ENCODE measurements at places on chromosomes 6 and 20. TPM values are rescaled to one million over a fixed set of nuclear protein-coding genes. Genes with fewer than 3 reads are reported as not detected.

Gene CCN2
- 46.6 TPM for total RNA-seq

Gene SUMO4
- total RNA-seq: 0.34 TPM

Gene OPRL1
- 1.2 TPM for total RNA-seq

DNA sequence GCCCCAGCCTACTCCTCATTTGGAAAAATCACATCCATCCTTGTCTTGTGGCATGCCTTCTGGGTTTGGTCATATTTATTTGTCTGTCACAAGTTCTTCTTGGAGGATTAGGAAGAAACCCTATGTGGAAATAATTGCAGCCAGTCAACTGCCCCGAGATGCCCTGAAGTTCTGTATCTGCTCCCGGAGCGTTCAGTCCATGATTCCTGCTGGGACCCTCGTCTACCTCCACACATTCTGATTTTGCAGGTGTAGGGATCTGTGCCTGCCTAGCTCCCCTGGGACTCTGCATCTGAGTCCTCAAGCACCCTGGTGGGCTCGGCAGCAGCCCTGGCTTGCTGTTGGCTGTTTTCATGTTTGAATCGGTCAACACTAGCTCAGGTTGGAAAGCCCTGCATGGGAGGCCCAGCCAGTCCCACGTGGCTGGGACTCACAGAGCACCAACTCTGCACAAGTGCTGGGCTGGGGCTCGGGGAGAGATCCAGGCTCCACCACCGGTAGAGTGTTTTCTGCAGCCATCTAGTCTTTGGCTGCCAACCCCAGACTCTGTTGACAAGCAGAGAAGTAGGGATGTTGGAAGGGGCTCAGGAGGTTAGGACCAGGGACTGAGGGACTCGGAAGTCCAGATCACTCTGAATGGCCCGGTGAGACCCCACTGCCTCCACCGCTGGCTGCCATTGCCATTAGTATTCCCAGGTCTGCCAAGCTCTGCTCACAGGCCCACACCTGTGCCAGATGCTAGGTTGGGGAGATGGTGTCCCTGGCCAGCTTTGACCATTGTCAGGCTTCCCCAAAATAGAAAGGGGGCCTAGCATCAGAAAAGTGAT is 183.5 kb upstream of the CST7 start:
- DNase-seq: no peak

DNA sequence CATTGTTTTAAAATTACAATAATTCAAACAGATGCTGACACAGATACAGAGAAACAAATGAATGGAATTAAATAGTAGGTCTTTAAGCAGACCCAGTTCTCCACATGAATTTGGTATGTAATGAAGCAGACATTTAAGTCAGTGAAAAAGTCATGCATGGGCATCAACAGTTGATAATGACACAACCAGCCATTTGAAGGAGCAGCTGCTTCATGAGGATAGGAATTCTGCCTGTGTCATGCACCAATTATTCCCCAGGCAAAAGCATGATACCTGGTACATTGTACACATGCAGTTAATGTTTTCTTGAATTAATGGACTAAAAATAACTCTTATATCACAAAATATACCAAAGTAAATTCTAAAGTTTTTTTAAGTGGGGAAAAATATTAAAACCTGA is 11.2 kb upstream of the HEY2 start:
- DNase-seq: no peak

- DNase-seq: no peak
Observed at GRCh38 chr6:85797993-85798392, 155.3 kb upstream of the SYNCRIP start.

- no peak for DNase-seq
Observed at GRCh38 chr6:146857980-146858347, 259.2 kb downstream of the ADGB start.

- no peak for DNase-seq
Observed at GRCh38 chr20:60021104-60021503, 62.9 kb downstream of the CDH26 start.

All from LHCN-M2 (cell line).